ENCODE measurements at places on chromosomes 16 and 17.

GRCh38 chr16:4290236-4290830 is 17.5 kb upstream of the TFAP4 start:
- DNase-seq, result no peak

DNA sequence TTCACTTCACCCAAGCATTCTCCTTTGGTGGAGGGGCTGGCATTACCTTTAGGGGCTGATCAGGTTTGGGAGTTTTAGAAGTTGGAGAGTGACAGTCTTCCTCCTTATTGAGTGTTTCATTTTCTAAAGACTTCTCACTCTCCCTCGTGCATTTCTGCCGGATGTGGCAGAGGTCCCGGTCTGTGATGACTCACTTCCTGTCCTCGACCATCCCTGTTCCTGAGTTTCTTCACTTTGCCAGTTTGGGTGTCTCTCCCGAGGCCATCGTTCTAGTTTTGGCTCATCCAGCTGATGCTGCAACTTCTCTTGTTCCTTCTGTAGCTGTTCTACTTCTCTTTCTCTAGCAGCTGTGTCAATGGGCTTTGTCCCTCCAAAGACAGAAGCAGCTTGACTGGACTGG is 104.3 kb downstream of the PHKB start:
- DNase-seq, result no peak

DNA sequence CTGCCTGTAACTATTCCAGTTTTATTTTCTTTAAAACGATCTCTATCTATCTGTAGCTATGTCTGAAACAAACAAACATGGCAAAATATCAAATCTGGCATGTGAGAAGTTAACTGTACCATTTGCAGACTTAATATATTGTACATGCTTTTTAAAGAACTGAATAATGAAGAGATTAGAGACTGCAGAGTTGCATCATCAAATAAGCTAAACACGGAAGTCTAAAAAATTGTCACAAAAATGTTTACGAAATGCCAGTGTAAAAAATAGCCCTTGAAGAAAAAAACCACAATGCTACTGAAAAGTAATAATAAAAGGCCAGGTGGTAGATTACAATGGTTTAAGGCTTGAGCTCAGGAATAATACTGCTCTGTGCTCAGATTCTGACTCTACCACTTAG is 43.1 kb downstream of the HS3ST3A1 start:
- no peak for DNase-seq

DNA sequence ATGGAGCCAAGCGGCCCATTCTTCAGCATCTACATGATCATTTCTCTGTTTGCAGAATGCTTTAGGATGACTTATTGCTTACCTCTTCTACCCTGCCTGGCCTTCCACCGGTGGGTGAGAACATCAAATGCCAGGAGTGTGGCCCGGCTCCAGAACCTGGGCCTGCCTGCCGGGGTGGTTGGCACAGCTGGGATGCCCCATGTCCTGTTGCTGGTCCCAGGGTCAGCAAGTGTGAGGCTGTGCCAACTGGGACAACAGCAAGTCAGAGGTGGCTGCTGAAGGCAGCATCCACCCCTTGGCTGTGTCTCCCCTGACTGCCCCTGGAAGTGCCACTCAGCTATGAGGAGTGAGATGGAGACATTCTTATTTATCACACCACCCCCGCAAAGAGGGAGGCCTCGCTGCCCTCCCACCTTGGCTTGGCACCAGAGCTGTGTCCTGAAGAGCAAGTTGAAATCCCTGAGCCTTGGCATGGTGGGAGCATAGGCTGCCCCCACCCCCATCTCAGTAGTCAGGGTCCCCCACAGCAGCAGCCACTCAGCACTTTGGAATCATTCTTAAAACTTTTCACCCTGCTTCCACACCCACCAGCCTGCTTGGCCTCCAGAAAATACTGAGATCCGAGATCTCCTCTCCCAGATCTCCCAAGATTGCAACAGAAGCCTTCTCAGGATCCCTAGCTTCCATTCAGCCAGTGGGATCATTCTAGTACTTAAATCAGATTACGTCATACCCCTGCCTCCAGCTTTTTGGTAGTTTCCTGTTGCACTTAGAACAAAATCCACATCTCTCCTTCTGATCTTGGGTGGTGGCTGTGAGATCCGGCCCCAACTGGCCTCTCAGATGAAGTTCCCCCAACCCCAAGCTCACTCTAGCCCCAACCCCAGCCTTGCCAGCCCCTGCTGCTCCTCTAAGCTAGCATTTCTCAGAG is 127.5 kb downstream of the SOCS1 start:
- no peak for DNase-seq

DNA sequence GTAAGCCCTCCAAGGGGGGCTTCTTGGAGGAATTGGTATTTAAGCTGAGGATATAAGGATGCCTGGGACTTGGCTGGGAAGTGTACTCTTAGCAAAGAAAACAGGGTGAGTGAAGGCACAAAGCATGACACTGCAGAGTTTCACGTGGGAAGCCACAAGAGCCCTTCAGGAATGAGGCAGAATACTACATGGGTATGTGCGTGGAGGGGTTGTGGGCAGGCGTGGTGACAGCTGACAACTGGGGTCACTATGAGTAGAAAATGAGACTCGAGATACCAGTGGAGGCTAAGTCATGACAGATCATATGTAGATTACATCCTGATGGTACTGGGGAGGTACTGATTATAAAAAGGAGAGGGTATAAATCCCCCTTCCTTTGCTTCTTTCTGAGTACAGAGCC is 78.1 kb upstream of the XYLT1 start:
- DNase-seq, result no peak

All from stimulated activated CD4-positive, alpha-beta T cell treated with anti-CD3 and anti-CD28 coated beads, Interleukin-1b, Interleukin-23, amount 100 ng/mL, for 48 hours (primary cell).